Stimulated activated effector memory CD8-positive, alpha-beta T cell treated with anti-CD3 and anti-CD28 coated beads, Interleukin-12 subunit alpha, Interleukin-12 subunit beta, amount 100 ng/mL, for 72 hours (primary cell): ENCODE measurements at places on chromosomes 11 and 22.

DNA sequence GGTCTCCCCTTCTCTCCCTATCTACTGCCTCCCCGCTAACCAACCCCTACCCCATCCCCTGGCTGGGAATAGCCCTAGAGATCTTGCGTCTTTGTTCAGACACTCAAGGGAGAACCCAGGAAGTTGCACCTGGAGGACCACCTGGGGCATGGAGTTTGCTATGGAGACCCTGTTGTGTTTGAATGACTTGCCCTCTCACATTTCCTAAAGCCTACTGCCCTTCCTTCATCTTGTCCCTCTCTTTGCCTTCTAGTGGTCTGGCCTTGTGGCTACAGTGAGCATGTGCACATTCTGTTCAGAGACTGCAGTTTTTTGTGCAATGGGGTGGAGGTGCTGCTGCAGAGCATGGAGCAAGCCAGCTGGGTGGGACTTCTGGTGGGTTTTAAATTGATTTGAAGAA, 42.5 kb downstream of the ZNRF3 start:
- no peak for DNase-seq

DNA sequence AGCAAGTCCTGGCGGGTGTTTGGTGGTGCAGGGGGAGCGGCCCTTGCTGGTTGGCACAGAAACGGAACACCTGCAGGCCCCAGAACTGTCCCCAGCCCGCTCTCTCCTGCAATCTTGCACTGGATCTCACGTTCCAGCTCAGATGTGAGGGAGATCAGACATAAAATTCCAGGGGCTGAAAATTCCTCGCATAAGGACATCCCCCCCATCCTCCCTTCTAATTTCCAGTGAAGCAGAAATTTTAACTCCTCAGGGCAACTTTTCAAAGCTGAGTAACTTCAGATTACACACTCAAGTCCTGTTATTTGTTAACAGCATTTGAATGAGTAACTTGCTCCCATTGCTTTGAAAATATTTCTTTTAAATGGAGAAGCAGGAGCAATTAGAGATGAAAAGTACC, 40.3 kb upstream of the RASSF10 start:
- DNase-seq, result no peak

- no peak for DNase-seq
Measured at GRCh38 chr11:78576549-78577097, 2.0 kb upstream of the NARS2 start.

GRCh38 chr22:37148742-37149665, 712 bp downstream of the IL2RB start:
- peak; percentile 62 for DNase-seq

DNA sequence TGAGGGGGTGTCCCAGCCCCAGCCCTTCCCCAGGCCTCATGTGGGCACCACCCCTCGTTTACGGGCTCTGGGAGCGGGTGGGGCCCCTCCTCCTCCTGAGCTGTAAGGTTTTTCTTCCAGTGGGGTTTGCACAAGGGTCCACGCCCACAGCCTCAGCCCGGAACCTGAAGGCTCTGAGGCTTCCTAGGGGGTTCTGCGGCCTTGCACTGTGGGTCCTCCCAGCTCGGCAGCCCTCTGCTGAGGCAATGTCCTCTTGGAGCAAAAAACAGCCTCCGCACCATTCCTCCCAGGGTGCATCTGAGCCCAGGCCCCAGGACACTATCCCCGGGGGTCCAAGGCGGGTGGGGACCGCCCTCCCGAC, 14.1 kb downstream of the H19 start:
- DNase-seq, result peak; percentile 22

GRCh38 chr11:65417702-65418430, 4.7 kb upstream of the NEAT1 start:
- no peak for DNase-seq
